ENCODE measurements at places on chromosomes 16 and 17. TPM values are rescaled to one million over a fixed set of nuclear protein-coding genes. Genes with fewer than 3 reads are reported as not detected.
A peak's percentile ranks its signal among the peaks of the same experiment; 100 is the strongest.

Gene ADCY7
- total RNA-seq: 18.6 TPM

GRCh38 chr16:3528406-3528805, 27.6 kb downstream of the CLUAP1 start:
- DNase-seq: no peak

Gene LRRC75A
- total RNA-seq: 0.49 TPM

Gene ADAP2
- 8.5 TPM for total RNA-seq

DNA sequence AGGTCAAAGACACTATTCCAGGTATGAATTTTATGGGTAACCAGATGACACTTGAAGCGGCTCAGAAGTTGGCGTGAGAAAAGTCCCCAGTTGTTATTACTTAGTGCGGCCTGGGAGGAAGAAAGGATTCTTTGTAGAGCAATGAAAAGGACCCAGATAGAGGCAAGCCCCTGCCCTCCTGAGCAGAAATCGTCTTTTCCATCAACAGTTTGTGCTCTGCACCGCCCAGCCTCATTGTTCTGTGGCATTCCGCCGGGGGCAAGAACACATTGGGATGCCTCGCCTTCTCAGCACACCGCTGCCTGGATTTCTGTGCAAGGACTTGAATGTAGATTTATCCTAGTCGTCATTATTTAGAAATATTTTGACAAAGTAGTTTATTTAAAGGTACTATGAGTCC, 32.7 kb upstream of the CRHR1 start:
- no peak for DNase-seq

Gene GDPD3
- 53.1 TPM for total RNA-seq

DNA sequence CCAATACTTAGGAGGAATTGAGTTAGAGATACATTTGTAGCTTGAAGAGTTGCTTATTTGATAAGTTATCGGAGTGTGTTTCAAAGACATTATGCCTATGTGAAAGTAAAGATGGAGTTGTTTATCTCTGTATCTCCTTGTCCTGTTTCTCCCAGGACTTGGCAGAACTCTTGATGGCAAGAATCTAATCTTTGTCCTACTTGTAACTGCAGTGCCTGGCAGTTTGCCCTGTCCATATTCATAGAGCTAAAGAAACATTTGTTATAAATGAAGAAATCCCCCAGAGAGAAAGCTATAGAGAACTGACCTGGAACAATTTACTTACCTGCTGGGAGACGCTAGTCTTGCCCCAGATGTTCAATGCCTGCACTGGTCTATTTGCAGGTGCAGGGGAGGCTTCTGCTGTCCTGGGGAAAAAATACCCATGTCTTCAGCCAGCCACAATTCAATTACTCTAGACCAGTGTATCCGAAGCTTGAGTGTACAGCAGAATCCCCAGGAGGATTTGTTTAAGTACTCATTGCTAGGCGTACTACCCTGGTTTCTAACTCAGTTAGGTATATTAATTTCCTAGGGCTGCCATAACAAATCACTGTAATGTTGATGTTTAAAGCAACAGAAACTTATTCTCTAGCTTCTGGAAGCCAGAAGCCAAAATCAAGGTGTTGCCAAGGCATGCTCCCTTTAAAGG, 410.0 kb upstream of the HSBP1 start:
- no peak for DNase-seq

Gene HOXB1
- 0.31 TPM for total RNA-seq

DNA sequence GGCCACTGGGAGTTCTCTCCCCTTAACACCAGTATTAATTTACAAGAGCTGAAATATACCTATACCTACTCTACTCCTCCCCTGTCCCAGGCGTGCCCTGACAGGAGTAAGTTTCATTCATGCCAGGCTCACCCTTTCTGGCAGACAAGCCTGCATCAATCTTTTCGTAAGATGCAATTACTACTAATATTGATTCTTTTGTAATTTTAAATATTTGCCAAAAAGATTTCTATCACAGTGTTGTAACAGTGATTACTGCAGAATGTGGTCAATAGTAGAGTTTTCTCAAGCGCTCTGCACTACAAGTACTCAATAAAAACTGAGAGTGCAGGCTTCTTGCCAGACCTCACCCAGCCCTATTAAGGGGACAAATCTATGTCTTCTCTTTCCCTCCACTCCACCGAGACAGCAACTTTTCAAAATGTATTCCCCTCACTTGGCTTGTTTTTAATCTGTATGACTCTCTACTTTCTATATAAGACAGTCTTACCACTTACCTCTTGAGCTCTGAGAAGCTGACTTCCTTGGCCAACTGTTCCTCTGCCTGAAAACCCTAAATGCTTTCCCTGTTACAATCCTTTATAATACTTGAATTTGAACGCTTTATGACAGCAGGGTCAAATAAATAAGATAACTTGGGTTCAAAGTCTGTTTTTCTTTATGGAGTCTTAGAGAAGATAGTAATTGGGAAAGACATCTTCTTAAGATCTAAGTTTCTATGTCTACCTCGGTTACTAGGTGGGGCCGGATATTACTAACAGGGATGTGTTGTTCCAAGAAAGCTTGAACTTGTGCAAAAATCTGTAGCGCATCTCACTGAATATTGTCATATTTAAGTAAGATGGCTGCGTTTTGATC, at the start of gene TMIGD1:
TMIGD1 (minus strand) TSS at position 555 of the 858 bp plus-strand sequence. CDS start 1,924 bp downstream, outside the sequence.
- DNase-seq: no peak

Gene AGRP
- not detected for total RNA-seq

DNA sequence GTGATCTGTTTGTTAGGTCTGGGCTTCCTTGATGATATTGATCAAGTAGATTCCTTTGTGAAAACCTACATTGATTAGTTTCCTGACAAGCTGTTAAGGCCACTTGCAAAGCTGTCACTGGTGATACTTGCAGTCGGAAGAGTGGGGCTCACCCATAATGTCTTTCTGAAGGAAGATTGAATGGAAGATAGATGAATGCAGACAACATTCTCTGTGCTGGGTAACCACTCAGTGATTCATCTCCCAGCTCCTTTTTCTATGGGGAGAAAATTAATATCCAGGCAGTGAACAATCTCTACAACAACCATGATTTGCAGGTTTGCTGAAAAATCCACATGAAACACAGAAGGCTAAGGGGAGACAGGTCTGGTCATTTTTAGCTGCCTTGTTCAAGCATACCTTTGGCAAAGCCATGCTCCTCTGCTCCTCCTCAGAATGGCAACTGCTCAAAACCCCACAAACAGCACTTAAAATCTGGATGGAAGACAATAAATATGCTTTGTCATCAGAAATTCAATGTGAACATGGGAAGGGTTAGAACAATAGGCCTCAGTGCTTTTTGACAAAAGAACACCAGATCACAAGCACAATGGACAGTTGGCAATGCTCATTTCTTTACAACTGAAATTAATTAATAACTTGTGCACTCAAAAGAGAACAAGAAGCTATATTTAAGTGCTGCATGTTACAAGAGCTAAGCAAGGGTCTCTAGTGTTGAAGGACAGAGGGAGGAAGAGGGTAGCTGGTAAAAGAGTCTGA, 495.4 kb downstream of the TOX3 start:
- DNase-seq: no peak

GRCh38 chr16:68263559-68264127, 683 bp upstream of the SLC7A6 start:
- DNase-seq: no peak

Gene SMPD3
- 1.6 TPM for total RNA-seq

GRCh38 chr17:7570351-7570750, 8.6 kb downstream of the SENP3 start:
- DNase-seq: no peak

DNA sequence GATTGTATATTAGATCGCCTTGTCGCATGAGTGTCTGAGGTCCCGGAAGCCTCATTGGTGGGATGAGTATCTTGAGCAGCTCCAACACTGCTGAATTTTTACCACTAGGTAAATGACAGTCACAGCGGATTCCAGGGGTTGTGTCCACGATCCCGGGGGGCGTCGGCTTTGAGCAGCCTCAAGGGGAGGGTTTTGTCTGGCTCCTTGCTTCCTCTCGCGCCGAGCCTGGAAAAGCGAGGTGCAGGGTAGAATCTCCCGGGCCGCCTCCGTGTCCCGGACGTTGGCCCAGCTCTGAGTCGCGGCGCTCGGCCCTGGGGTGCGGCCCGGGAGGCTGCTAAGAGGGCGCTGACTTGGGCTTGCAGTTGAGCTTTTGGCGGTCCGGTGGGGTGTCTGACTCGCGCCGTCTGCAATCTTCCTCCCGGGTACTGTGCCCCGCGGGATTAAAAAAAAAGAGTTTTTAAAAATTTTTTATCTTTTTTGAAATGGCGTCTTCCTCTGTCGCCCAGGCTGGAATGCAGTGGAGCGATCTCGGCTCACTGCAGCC, 4.5 kb downstream of the OR1F1 start:
- no peak for DNase-seq

Gene CDRT4
- 25.4 TPM for total RNA-seq

DNA sequence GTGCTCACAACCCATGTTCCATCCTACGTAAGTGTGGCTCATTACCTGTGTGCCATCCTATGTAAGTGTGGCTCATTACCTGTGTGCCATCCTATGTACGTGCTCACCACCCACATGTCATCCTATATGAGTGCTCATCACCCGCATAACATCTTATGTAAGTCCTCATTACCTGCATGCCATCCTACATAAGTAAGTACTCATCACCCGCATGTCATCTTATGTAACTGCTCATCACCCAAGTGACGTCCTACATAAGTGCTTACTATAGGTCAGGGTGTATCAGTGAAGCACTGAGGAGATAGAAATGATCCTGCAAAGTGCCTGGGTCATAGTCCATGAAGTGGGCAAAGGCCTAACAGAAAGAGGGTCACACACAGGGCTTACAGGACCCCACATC, 93.1 kb downstream of the AXIN2 start:
- no peak for DNase-seq

Gene MMP25
- total RNA-seq: 0.78 TPM

- DNase-seq: no peak
These were observed 37.1 kb downstream of the KNOP1 start for GRCh38 chr16:19680881-19681340.

Gene SLC38A7
- 14.6 TPM for total RNA-seq

Gene AXIN1
- total RNA-seq: 20.1 TPM

DNA sequence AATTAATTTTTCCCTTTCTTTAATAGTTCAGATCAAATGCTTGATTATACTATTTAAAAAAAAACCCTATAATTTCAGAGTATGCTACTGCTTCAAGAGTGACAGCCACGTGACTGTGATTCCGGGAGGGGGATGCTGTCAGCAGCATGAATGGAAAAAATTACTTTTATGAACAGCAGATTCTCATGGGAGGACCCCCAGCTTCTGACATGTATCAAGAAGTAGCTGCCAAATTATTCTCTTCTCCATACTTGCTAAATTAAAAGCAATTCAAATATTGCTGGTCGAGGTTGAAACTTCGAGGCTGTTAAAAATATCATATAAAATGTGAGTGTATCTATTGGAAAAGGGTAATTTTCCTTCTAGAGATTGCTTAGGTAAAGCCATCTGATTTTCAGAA, 95.0 kb downstream of the HS3ST4 start:
- no peak for DNase-seq

Gene RASL10B
- total RNA-seq: 2.7 TPM

DNA sequence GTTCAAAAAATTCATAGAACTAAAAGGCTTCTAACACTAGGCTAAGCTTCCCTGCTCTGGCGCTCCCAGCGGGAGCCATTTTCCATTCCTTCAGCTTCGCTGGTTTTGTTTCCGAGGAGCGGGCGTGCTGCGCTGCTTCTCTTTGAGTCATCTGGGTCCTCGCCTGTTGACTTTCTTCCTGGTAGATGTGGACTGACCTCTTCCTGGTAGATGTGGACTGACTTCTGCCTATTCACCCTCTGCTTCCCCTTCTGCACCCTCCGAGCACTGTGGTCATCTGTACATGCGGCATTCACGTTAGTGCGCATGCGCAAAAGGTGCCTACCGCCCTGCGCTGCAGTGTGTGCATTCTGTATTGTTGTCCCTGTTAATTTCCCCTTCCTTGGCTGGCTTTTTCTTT, 40.8 kb upstream of the SEC14L1 start:
- peak; percentile 63 for DNase-seq

DNA sequence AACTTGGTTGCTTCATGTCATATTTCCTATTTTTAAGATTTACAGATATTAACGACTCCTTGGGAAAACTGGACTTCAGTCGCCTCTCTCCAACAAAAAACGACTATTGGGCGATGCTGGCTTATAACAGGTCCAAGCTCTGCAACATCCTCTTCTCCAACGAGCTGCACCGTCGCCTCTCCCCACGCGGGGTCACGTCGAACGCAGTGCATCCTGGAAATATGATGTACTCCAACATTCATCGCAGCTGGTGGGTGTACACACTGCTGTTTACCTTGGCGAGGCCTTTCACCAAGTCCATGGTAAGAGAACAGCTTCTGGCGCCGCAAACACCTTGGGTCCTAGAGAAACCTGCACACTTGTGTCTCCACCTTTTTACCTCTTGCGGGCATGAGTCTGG, 333.0 kb downstream of the WWOX start:
- no peak for DNase-seq

Gene NOD2
- 2.2 TPM for total RNA-seq

DNA sequence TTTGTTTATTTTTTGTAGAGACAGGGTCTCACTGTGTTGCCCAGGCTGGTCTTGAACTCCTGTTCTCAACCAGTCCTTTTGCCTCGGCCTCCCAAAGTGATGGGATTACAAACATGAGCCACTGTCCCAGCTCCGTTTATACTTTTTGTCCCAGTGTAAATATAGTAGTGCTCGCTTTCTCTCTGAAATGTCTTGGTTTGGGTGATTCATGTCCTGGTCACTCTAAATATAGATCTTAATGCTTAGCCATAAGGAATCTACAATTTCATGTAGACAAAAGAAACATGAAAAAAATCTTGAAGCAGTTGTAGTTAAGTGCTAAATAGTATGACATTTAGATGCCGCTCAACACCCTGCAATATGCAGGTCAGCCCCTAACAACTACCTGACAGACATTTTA, 126.9 kb downstream of the KATNIP start:
- DNase-seq: no peak

DNA sequence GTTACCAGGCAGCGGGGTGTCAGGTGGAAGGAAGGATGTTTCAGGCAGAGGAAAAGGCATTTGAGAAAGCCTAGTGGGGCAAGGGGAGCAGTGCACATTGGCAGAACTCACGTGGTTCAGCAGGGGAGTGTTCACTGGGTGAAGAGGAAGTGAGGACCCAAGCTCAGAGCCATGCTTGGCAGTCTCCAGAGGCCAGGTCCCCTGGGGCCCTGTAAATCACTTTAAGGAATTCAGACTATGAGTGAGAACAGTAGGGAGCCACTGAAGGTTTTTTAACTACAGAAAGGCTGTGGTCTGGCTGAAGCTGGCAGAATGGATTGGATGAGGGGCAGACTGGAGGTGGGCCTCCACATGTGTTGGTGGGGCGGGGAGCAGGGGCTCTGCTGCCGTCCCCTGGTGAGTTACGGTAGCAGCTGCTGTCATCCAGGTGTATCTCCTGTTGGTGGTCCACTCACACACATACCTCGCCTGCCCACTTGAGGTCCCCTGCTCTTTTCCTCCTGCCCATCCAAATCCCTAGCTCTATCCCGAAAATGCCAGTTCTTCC, 5.1 kb downstream of the CLEC16A start:
- no peak for DNase-seq

- no peak for DNase-seq
These were observed 743 bp upstream of the ARMC7 start for GRCh38 chr17:75109046-75109406.

Gene CMTM2
- total RNA-seq: not detected
